ENCODE measurements at places on chromosomes 4 and X.

DNA sequence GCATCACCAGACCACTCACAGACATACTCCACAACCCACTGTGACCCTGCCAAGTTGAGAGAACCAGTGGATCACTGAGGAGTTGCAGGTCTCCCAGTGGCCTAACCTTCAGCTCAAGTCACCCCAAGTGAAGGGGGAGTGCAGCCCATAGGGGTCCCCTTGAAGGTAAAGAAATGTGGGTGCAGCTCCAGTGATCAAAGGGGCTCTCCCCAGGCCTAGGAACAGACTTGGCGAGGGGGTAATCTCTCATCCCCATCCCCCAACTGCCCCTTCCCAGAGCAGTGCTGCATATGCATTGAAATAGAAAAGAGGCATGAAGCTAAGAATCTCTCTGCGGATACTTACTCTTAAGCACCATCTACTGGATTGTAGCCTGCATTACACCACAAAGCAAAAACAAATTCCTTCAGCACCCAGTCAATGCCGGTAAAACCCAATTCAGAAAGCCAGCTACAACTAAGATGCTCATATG is 27.0 kb downstream of the MAGEE1 start:
- no peak for DNase-seq

DNA sequence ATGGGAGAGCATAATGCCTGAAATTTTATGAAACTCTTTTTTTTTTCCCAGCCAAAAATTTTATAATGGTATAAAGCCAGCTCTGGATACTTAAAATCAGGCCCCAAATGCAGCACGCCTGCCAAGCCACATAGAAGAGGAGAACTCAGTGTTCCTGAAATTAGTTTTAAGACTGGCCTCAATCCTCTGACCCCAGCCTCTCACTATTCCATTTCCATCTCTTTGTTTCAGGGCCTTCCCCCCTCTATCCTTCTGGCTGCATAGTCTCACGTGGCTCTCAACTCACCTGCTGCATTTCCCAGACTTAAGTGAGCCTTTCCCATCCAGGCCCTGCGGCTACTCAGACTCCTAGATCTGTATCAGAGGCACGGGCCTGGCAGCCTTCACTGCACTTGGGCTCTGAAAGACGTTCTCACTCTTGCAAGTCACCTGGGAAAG is 5.2 kb upstream of the CBR4 start:
- DNase-seq: no peak

- no peak for DNase-seq
These were observed 234.8 kb upstream of the HHIP start for GRCh38 chr4:144411119-144411518.

DNA sequence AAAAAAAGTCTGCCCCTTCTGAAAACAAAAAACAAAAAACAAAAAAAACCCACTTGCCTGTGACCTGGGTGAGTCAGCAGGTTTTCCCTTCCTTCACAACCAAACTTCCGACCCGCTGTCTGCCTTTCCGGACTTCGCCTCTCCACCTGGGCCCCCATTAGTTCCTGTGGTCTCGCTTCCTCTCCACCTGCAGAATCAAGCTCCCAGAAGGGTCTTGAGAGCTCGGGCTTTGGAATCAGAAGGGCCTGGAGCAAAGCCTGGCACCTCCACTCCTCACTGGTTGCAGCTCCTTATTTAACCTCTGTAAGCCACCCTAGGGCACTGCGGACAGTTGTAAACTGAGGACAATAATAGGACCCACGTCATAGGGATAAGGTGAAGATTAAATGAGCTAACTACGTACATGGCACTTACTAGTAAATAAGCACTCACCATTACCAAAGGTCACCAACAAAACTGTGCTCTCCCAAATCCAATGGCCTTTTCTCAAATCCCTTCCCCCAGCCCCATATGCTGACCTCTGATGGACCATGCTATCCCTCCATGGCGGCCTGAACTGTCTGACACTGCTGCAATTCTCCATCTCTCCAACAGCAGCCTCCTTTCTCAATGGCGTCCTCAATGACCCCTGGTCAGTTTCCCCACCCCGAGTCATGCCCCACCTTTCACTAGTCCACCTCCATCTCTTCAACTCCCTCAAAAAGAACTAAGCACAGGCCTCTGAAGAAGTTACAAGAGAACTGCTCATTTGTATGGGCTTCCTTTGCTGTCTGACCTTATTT is 64.2 kb downstream of the IRF2 start:
- DNase-seq: peak; percentile 17

- no peak for DNase-seq
These were observed 48.0 kb upstream of the FAT1 start for GRCh38 chr4:186771624-186772023.

- no peak for DNase-seq
These were observed 20.6 kb downstream of the GALNT7 start for GRCh38 chr4:173189117-173189693.

DNA sequence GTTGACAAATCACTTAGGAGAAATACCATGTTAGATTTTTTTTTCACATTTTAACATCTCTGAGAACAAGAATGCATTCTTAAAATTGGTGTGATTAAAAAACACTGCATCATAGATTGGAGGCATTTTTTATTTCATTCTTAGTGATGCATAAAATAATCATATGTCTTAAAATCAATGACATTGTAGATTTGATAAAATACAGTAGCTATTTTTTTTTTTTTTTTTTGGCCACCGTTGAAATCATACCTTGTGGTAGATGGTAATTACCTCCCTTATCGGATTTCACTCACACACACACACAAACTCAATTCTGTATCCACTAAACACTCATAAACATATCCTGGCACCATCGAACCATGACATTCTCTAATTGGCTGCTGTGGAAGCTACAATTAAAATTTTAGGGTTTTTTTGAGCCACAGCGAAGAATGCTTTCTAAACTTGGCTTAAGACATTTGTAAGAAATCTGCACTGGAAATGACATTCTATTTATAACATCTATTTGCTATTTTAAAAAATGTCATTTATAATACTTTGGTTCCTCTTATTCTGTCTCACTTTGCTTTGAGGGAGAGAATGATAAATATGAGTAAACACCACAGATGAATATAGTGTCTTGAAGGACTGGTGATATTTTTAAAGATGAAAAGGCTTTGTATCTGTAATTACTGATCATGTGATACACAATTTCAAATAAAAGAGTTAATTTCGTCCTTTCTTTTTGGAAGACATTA is 60.1 kb downstream of the CCSER1 start:
- no peak for DNase-seq

- no peak for DNase-seq
These were observed 17.7 kb upstream of the GPR34 start for GRCh38 chrX:41671082-41671481.

GRCh38 chr4:26120098-26120825 is 200.6 kb upstream of the RBPJ start:
- DNase-seq: no peak

- DNase-seq: no peak
These were observed 296.1 kb upstream of the ANKRD50 start for GRCh38 chr4:125008676-125009075.

DNA sequence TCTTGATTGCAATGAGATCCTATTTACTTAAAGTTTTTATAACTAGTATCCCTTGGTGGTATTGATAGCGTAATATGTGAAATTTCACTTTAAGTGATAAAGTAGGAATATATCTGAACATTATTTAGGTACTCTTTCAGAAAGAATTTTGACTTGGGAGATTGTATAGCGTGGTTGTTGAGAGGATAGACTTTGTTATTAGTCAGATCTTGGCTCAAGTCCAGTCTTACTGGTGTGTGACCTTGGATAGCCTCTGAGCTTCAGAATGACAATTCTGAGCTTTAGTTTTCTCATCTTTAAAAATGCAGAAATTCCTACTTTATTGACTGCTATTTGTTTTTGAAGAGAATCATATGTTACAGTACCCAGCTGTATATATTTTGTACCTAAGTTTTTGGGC is 32.6 kb downstream of the DCK start:
- no peak for DNase-seq

DNA sequence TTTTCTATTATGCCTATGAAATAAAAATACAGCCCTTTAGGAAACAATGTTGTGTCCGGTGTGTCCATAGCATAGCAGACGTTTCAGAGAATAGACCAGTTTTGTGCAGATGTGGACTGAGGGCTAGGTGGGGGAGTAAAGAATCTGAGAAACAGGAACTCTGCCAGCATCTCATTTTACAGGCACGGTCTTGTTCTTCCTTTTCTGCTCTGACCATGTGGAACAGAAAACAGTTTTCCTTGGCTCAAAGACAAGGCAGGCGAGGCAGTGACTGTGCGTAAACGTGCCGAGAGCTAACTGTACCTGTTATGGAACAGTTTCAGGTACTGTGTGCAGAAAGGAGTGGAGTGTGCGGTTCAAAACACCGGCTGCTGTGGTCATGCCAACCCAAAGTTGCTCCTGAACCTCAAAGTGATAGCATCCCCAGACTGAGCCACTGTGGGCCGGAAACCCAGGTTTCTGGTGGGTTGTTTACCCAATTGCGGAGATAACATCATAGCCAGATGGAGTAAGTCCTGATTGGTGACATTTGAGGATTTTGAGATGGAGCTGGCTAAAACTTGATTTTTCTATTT is 20.2 kb downstream of the CNGA2 start:
- DNase-seq: no peak

DNA sequence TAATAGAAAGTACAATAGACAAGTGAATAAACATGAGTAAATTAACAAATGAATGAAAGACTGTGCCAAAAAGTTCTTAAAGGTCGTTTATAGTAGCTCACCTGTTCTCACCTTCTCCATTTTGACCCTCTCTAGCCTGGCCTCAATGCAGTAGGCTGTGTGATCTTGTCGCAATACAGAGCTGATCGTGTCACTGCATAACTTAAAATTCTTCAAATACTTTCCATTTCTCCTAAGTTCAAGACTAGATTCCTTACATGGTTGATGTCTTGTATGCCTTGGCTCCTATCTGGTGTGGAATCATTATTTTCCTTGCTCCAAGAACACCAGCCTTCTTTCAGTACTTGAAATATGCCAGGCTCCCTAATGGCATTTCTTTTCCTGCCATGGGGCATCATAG is 9.5 kb upstream of the GABRA2 start:
- no peak for DNase-seq

- DNase-seq: no peak
These were observed 128.8 kb downstream of the UCHL1 start for GRCh38 chr4:41385481-41385880.

- DNase-seq: no peak
These were observed 4.3 kb downstream of the EPHA5 start for GRCh38 chr4:65665771-65666523.

DNA sequence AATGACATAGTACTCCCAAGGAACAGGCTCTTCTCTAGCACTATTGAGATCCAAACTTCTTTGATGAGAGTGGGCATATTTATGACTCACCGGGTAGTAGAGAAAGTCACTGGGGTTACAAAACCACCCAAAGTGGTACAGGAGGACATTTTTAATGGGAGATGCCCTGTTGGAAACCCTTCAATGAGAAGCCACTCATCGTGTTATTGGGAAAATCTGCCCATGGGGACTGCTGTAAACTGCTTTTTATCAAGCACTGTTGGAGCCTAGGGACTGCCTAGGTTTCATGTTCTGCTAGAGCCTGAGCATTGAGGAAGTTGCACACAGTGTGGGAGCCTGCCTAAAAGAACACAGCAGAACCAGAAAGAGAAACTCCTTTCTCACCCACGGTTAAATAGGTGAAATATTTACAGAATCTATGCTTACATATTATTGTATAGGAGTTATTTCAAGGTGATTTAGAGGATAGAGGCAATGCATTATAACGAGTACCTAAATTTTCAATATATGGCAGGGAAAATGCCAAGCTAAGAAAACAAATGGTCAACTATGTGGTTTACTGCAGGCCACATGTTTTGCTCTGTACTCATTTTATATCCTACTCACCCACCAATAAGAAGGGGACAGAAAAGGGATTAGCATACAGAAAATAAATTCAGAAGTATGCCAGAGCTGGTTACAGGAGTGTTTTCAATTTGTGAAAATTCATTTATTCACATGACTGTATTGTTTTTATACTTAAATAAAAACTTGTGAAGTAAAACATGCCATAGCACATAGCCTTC is 559.1 kb downstream of the FSTL5 start:
- no peak for DNase-seq

- DNase-seq: no peak
These were observed 1289.6 kb upstream of the TENM3 start for GRCh38 chr4:180953572-180953971.

DNA sequence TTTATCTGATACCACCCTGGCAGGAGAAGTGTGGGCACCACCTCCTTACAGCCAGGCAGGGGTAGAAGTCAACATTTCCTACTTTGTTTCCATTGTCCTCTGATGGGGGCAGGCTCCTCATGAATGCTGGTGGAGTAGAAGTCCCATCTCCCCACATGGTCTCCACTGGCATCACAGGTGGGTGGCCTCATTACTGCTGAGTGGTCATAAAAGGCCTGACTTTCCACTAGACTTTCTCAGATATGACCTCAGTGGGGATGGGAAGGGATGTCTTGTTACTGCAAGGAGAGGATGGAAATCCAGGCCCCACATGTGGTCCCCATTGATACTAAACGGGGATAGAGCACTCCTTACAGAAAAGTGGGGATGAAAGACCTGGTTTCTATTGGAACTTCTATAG is 18.6 kb upstream of the BMP2K start:
- no peak for DNase-seq

- DNase-seq: no peak
These were observed 73.9 kb downstream of the IRF2 start for GRCh38 chr4:184400375-184400870.

GRCh38 chr4:174581901-174582300 is 59.6 kb upstream of the HPGD start:
- DNase-seq: no peak

- DNase-seq: no peak
These were observed 28.1 kb downstream of the FGF2 start for GRCh38 chr4:122854447-122855352.

GRCh38 chr4:90727938-90728337 is 600.7 kb downstream of the CCSER1 start:
- DNase-seq: no peak

DNA sequence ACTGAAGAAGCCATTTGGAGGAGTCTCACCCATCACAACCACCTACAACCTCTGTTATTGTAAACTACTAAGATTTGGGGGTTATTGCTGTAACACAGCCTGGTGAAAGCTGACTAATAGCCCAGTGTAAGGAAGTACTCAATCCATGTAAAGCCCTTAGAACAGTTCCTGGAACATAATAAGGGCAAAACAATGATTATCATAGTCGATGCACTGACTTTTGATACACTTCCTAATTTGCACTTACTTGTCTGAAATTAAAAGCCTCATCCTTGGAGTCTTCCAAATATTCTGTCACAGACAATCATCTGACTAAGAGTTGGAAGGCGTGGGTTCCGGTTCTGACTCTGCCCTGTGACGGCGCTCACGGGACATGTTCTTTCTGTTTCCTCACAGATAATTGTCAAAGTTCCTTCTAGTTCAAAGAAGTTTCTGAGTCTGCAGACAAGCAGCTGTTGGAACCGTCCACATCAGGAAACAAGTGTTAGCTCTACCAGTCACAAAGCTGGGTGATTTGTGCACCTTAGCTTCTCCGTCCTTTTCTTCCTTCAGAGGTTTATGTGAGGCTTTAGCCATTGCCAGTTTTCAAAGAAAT is 33.4 kb upstream of the RASGEF1B start:
- peak; percentile 55 for DNase-seq
